ENCODE measurements at places on chromosomes 11 and 22. TPM values are rescaled to one million over a fixed set of nuclear protein-coding genes. Genes with fewer than 3 reads are reported as not detected.

- no peak for DNase-seq
Observed at GRCh38 chr11:11580012-11580411, 41.8 kb downstream of the GALNT18 start.

DNA sequence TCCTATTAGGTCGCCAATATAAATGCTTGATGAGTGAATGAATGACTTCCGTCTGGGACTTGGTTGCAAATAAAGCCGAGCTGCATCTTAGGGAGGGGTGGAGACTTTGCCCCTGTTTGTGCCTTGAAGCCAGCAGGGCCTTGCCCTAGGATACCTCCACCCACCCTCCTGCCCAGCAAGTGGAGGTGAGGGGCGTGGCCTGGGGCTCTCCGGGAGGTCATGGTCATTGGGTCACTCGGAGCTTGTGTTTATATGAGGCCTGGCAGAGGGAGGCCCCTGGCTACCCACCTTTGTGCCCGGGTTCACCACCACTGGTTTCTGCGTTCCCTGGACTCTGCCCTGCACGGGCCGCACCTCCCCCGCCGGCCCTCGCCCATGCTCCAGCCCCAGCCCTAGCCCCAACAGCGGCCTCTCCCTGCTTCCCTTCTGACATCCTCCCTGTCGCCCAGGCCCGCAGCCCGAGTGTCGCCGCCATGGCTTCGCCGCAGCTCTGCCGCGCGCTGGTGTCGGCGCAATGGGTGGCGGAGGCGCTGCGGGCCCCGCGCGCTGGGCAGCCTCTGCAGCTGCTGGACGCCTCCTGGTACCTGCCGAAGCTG lies 4.3 kb downstream of the MPST start:
- DNase-seq: no peak

DNA sequence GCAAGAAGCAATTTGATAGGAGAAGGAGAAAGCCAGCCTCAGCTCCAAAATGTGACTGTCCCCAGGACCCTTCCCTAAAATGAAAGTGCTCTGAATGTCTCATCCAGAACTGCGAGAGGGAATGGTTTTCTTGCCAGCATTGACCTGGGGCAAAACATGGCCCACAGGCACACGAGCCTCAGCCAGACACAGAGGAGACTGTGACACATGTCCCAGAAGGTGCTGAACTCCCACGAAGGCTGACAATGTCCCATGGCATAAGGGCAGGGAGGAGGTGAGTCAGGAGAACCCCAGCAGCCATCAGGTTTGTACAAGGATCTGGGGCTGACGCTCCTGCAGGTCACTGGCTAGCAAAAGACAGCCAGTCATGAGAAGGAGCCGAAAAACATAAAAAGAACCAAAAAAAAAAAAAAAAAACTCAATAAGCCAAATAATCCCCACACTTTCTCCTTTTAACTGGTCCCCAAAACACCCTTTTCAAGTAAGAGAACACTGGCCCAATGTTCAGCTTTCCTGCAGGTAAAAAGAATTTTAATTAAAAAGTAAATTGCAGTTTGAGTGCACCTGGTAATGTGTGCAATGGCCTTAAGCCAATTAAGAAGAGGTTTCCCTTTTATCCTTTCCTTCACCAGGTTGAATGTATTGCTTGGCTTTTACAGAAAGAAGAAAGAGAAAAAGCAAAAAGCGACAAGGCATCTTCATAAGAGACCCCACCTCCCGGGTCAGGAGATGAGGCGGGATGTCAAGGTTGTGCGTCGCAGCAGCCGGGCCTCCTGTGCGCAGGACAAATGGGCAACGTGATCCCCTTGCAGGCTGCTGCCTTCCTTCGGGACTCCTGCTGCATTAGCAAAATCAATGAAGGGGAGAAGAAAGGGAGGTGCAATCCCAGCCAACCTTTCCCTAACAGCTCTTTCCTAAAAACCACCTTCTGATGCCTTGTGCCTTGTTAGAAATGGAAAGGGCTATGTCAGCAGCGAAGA lies 43.6 kb downstream of the GALNT18 start:
- DNase-seq: no peak

DNA sequence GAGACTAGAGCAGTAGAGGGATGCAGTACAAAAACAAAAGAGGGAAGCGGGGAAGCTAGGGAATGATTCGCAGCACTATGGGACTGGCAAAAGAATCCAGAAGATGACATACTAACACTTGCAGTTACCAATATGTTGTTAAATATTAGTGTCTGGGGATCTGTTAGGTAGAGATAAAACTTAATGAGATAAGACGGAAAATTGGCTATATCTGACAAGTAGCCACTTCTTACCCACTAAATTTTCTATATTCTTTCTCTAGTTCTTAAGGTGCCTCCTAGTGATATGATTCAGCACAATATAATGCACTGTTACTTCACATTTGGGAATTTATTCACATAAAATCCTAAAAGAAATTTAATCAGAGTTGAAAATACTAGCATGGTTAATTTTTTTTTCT lies 30.8 kb downstream of the CCDC90B start:
- DNase-seq: no peak

DNA sequence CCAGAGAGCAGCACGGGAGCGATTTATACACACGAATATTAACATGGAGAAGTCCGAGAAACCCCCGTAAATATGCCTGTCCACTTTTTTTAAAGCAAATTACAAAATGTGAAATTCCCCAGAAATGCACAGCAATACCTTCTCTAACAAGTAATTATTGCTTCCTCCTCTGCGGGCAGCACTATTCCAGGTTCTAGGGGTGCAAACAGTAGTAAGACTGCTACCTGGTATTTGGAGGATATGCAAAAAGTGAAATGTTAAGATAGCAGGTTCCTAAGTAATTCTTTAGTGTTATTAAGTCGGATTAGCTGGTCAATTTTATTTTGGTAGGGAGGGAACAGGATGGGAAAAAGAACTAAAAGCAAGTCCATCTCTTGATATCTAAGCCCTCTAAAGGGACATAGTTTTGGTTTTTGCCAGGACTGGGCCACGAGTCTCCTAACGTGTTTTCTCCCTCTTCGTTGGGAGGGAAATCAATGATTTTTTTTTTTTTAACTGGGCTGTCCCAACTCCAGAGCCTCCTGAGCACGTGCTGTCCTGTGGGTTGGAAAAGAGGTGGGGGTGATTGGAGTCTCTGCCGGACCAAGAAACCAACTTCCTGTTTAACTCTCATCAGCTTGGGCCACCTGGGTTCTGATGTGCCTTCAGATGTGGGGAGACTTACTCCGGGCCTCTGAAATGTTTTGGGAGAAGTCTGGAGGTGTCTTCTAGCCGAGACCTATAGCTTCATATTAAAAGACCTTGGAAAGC lies 1.7 kb upstream of the XBP1 start:
- no peak for DNase-seq

GRCh38 chr22:29964776-29965175 lies 81.8 kb downstream of the MTMR3 start:
- DNase-seq: no peak

- DNase-seq: no peak
Observed at GRCh38 chr22:39913321-39913720, 12.4 kb downstream of the GRAP2 start.

DNA sequence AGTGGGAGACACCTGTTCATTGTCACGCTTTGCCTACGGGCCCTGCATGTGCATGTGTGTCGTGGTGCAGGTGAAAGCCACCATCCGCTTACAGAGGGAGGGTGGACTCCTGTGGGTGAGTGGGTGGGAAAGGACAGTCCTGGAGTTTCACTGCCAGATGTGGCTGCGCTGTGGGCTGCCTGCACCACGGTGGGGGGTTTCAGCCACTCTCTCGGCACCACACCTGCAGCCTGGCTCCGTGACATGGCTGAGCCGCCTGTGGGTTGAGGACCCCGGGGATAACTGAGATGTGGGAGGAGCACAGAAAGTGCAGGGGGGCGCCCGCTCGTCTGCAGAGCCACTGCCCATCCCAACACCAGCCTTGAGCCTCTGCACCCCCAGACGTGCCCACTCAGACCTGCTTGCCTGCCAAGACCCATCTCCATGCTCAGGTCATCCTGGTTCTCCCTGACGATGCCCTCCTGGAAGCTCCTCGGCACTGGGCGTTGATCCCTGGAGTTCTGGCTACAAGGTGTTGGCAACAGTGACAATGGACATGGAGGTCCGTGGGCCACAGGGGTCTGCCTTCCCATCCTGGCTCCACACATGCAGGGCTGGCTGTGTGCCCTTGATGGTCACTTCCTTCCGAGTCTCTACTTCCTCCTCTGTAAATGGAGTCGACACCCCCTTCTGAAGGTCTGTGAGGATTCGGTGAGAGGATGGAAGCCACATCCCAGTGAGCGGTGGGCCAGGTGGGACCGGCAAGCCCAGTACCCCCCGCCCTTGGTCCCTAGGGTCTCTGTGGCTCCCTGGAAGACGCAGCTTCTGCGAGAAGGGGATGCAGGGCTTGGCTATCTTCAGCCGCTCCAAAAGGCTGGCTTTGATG lies 1007.0 kb downstream of the BRD1 start:
- no peak for DNase-seq

DNA sequence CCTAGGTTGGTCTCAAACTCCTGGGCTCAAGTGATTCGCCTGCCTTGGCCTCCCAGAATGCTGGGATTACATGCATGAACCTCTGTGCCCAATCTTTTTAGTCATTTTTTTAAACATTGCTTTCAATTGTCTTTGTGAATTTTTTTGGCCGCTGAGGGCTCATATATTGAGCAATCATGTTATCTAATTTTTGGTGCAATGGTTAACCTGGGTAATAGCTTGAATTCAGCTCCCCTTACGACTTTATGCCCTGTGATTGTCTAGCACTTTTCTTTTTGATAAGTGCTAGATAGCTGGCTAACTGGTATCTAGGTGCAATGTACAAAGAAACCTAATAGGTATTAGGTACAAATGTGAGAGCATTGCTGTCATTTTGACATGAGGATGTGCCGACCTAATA lies 35.3 kb upstream of the CAT start:
- no peak for DNase-seq

- DNase-seq: no peak
Observed at GRCh38 chr11:76069001-76069400, 137.3 kb downstream of the WNT11 start.

DNA sequence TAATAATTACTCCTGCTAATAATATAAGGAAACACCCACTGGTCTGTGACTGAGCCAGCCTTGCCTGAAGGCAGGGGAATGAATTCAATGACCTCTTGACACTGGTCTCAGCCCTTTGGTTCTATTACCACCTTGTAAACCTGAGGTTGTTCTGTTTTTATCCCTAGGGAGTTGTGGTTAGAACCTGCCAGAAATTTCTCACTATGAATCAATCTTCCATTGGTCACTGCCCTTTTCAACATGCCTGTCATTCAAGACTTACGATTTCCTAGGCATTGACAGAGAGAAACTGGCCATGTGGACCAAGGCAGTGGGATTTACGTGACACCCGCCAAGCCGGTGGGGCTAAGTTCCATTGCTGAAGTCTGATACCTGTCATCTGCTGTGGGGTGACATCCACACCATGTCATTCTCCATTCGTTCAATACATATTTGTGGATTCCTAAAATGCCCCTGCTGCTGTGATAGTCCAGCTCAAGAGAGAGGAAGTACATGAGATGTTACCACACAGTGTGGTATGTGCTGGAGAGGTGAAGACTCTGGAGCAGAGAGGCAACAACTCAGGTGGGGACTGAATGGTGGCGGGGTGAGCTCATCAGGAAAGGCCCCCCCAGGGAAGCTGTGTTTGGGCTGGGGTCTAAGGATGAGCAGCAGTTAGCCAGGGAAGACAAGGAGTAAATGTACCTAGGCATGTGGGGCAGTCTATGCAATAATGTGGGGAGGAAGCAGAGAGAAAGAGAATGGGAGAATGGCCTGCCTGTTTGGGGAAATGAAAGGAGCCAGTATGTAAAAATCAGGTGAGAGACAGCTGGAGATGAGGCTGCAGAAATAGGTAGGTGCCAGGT lies 15.2 kb upstream of the EHF start:
- DNase-seq: no peak

DNA sequence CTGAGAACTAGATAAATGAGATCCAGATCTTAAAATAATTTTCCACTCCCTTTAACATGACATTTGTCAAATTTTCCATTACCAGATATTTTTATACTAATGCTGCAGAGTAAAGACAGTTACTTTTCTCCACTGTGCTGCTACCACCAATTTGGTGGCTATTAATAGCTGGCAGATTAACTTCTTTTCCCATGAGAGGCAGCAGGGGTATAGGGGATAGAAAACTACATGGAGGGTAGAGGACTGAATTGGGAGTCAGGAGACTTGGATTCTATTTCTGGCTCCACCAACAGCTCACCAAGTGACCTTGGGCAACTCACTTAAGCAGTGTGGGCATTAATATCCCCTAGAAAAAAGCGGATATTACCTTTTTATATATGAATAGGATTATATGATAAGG lies 69.2 kb downstream of the KIF18A start:
- no peak for DNase-seq

DNA sequence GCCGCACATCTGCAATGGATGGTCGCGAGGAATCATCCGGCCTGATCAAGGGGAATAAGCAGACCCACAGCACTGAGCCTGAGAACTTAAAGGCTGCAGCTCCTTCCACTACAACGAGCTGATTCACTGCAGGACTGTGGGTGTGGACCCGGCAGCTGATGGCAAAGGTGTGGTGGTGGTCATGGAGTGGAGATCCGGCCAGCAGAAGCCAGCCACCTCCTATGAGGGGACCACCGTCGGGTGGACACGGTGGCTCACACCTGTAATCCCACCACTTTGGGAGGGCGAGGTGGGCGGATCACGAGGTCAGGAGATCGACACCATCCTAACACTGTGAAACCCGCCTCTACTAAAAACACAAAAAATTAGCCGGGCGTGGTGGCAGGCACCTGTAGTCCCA lies 66.4 kb downstream of the DGCR2 start:
- peak; percentile 20 for DNase-seq

GRCh38 chr11:14644226-14645014 lies 816 bp downstream of the PDE3B start:
- peak; percentile 74 for DNase-seq

- DNase-seq: no peak
Observed at GRCh38 chr22:20290045-20290392, 21.9 kb upstream of the RTN4R start.

- DNase-seq: no peak
Observed at GRCh38 chr11:64165481-64165841, 452 bp downstream of the MACROD1 start.

- DNase-seq: no peak
Observed at GRCh38 chr22:20272174-20272573, 4.1 kb upstream of the RTN4R start.

DNA sequence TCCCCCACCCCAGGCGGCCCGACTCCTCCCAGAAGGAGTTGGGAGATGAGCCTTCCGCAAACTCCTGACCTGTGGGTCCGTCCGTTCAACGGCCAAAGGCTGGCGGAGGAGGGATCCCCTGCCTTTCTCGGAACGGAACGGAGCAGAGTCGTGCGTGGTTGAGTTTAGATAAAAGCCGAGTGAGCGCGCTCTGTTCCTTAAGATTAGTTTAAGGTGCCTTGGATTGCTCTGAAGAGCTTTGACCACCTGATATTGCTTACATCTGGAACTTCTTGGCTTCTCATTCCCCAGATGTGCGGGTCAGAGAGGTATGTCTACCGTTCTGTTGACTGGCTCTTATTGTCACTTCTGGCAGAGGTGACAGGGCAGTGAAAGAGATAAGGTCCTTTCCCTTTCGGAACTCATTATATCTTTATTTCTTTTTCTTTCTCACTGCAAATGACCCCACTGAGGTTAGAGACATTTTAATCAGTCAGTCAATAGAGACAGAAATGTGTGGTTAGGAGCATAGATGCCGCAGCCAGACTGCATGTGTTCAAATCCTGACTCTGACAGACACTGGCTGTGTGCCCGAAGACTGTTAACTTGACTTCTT lies at the start of gene TRIM6:
TRIM6 (plus strand) TSS at position 31 of the 595 bp plus-strand sequence; CDS start at position 292, 261 bp downstream.
- peak; percentile 38 for DNase-seq

GRCh38 chr11:132921597-132921996 lies 610.7 kb downstream of the OPCML start:
- DNase-seq: no peak

PHETA2 gene
- 3.3 TPM for total RNA-seq

OR52N4 gene
- total RNA-seq: 1.8 TPM

TRIM44 gene
- 51.4 TPM for total RNA-seq

MPST gene
- total RNA-seq: 23.1 TPM

OR5P2 gene
- not detected for total RNA-seq

CENPM gene
- total RNA-seq: 45.4 TPM

All from activated naive CD8-positive, alpha-beta T cell treated with anti-CD3 and anti-CD28 coated beads, Interleukin-2, amount 10 ng/mL, durations not matched to agents 7 days and 5 days (primary cell).